ENCODE measurements at places on chromosomes 6 and 20.

DNA sequence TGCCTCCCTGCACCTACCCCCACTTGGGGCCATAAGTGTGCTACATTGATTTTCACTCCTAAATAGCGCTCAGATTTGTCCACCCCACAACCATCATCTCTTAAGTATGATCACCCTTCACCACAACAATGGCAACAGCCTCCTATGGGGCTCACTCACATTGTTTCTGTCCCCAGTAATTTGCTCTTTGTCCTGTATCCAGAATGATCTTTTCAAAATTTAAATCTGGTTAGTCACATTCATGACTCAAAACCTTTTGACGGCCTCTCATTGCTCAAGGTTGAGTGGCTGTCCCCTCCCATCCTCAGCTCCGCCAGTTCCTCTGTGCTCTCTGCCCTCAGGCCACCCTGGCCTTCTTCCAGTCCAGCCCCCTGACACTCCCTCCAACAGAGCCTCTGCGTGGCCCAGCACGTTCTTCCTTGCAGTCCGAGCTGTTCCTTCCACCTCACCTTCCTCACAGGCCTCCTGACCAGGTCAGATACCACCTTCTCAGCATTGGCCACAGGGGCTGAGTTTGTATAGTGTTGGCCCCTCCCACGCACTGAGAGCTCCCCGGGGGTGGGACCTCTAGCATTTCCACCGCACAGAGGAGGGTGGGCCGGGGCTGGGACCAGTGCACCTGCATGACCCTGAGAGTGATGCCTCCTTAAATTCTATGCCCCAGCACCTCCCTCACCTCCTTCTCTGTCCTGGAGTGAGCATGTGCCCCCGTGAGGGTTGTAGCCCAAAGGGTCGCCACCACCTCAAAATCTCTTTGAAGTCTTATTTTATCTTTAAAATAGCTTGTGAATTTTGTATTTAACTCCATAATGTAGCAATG lies 2.4 kb upstream of the PPP1R3G start:
- peak; percentile 81 for DNase-seq

- DNase-seq, result peak; percentile 13
These were observed 105.6 kb upstream of the CLDN20 start for GRCh38 chr6:155158030-155158843.

GRCh38 chr20:45173522-45173921 lies 1.2 kb upstream of the PI3 start:
- no peak for DNase-seq

- DNase-seq, result no peak
These were observed 2.9 kb downstream of the CPNE5 start for GRCh38 chr6:36836111-36837021.

- DNase-seq, result no peak
These were observed 881.9 kb downstream of the QKI start for GRCh38 chr6:164296411-164296810.

DNA sequence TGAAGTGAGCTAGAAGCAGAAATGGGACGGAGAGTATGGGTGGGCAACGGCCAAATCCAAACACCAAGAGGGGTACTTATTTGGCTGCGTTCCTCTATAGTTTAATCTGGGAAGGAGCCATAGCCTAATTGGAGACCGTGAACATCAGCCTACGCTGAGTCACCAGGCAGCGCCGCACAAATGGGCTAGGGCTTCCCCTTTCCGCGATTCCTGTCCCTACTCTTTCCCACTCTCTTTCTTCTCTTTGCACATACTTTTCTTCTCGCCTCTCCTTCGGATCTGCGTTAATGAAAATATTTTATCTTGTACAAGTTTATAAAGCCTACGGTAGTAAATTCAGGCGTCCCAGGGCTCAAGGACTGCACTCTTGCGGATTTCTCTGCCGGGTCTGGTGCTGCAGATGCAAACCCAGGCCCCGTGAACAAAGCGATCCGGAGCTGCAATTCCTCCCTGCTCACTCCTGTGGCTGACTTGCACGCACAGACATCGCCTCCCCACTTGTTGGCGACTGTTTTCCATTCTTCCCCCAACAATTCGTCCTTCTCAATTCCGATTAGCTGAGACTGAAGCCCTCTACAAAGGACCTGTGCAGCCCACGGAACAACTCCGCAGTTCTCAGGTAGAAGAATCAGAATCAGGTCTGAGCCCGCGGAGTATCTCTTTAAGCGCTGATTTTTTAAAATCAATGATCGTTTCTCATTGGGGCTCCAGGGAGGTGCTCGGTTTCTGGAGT lies 4.2 kb upstream of the TBX18 start:
- no peak for DNase-seq

GRCh38 chr6:156976216-156977127 lies 199.3 kb downstream of the ARID1B start:
- DNase-seq, result no peak

DNA sequence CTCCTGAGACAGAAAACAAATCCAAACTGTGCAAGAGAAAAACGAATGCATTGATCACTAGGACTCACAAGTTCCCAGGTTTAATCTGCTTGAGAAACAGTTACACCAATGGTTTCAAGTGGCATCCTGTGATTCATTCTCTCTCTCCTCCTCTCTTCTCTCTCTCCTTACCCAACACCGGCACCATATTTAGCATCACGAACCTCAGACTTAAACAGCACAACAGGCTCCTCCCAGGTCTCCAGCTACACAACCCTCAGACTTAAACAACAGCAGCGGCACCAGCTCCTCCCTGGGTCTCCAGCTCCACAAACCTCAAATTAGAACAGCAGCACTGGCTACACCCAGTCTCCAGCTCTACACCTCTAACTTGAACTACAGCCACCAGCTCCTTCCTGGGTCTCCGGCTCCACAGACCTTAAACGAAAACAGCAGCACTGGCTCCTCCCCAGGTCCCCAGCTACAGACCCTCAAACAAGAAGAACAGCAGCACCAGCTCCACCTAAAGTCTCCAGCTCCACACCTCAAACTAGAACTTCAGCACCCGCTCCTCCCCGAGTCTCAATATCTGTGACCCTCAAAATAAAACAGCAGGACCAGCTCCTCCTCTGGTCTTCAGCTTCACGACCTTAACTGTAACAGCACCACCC lies 355.9 kb downstream of the PREX1 start:
- DNase-seq, result no peak

GRCh38 chr6:40585651-40586269 lies 1.4 kb downstream of the LRFN2 start:
- no peak for DNase-seq

DNA sequence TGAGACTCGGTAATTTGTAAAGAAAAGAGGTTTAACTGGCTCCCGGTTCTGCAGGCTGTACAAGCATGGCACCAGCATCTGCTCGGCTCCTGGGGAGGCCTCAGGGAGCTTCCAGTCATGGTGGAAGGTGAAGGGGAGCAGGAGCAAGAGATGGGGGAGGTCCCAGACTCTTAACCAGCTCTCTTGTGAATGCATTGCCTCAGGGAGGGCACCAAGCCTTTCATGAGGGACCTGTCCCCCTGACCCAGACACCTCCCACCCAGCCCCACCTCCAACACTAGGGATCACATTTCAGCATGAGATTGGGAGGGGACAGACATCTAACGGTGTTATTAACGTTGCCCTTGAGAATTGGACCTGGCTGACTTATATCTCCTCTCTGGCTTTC lies 68.6 kb downstream of the PTPN1 start:
- DNase-seq, result no peak

- peak; percentile 89 for DNase-seq
These were observed 119.1 kb upstream of the MAP7 start for GRCh38 chr6:136669299-136669699.

DNA sequence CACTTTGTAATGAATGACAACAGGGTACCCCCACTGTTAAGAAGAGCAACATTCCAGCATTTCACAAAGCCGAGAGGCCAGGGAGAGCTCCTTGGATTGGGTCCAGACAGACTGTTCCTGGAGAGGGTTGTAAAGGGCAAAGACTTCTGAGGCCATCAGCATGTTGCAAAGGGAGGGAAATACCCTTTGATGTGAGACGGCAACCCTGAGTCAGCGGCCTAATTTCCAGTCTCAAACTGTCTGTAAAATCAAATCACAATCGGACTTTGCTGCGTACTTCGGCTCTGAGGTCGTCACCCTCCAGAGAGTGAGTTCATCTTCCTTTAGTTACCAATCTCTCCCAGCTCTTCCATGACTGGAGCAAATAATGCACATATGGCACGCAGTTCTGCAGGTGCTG lies 101.0 kb upstream of the DTNBP1 start:
- DNase-seq, result peak; percentile 22

GRCh38 chr20:3248993-3249347 lies 10.0 kb upstream of the SLC4A11 start:
- no peak for DNase-seq

- no peak for DNase-seq
These were observed 123.0 kb downstream of the AIG1 start for GRCh38 chr6:143183666-143184065.

DNA sequence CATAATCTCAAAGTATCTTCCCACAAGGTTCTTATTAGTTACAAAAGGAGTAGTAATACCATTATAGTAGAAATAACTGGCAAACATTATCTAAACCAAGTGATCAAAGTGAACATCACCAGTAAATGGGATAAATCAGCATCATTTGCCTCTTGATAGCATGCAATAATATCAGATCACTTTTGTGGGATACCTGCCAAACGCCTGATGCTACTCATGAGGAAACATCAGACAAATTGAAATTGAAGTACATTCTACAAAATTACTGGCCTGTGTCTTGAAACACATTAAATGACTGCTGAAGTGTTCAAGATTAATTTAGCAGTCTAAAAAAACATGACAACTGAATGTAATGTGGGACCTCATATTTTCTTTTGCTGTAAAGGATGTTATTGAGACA lies 208.1 kb downstream of the TINAG start:
- no peak for DNase-seq

DNA sequence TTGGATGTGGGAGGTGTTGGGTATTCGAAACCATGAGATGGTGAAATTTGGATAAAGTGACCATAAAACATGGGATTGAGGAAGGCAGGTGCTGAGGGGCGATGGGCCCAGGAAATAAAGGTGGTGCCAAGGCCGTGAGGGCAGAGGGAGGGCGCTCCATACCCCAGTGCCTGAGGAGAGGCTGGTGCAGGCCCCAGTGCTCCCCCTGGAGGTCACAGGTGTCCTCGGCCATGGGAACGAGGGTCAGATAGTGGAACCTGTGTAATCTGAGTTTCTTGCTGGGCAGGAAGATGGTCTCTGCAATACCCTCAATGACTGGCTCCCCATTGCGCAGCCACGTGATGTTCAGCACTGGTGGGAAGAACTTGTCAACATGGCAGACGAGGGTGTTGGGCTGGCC lies 16.2 kb downstream of the HLA-DPB1 start:
- no peak for DNase-seq

DNA sequence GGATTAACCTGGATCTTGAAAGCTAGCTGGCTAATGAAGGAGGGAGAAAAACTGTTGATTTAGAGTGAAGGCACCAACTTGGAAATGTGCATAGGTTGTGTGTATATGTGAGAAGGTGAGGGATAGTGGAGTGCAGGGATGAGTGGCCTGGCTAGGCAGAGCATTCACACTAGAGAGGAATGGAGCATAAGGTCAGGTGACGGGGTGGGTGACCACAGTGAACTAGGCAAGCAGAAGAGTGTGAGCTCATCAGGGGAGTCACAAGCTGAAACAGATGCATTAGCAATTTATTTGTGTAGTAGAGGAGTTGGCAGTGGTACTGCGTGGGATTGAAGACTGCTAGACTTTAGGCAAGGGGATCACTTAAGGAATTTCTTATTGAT lies 10.5 kb downstream of the ANKRD66 start:
- DNase-seq, result no peak

- no peak for DNase-seq
These were observed 23.1 kb downstream of the CPNE5 start for GRCh38 chr6:36815962-36816735.

- peak; percentile 59 for DNase-seq
These were observed 189.4 kb upstream of the RREB1 start for GRCh38 chr6:6918216-6918983.

GRCh38 chr6:75546381-75546780 lies 52.8 kb upstream of the FILIP1 start:
- peak; percentile 35 for DNase-seq

GRCh38 chr6:45421709-45422502 lies 44.2 kb upstream of the SUPT3H start:
- peak; percentile 67 for DNase-seq

DNA sequence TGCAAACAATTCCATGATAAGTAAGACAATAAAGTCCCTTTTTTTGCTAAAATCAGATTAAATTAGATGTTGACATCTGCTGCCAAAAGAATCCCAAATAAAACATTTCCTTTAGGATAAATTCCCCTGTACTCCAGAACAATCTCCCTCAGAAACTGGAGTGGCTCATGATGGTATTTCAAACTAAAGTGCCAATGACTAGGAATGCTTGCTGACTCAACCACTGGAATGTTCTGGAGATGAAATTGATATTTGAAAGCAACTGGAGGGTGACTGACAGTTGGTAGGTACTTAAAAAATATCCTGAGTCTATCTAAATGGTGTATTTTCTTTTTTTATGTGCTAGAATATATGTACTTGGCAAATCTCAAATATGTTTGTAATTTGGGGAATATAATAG lies 350.1 kb upstream of the TSHZ2 start:
- no peak for DNase-seq

DNA sequence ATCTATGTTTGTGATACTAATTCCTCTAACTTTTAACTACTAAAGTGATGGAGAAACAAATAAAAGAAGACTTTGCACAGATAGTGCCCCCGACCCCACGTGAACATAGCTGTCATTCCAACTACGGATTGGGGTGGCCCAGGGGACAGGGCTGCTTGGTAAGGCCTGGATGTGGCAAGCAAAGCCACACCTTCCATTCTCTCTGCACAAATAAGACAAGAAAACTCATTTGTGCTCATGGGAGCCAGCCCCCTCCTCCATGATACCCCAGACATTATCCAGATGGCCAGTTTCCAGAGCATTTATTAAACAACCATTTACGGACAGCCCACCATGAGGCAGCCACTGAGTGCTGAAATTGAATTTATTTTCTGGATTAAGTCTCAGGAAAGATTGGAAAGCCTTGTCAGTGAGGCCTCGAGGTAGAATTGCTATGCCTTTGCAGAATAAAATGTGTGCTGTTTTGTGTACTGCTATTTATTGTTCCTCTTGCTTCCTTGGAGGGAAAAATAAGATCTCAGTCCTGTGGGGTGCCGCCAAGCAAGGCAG lies 151.2 kb downstream of the UNC5CL start:
- no peak for DNase-seq

DNA sequence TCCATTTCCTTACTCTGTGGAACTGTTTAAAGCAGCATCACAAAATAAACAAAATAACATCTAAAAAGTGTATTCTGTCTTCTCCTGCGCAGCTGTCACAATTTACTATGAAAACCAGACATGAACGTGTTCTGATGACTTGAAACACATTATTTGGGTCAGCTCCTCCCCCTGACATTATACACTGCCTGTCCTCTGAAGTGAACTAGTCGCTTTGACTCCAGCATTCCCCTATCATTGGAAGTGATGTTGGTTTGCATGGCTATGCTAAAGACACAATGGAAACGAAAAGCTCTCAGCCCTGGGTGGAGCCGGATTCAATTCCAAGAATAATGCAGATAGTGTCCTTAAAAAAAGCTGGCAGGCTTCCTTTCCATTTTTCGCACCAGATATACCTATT lies 125.9 kb downstream of the FYN start:
- no peak for DNase-seq

DNA sequence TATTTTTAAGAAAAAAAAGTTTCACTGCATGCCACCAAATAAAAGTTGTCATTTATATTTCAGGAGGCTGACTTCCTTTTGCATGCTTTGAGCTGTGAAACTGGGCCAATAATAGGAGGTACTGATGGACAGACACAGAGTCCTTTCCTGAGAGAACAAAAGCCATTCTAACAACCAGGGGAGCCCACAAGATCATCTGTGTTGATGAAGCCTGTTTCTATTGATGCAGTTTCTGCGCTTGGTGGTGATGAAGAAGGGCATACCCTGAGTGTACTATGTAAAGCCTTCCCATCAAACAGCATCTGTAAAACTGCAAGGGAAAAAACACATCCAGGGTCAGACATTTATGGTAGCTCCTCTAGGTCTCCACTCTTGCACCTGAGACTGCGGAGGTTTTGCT lies 34.8 kb downstream of the ABHD12 start:
- DNase-seq, result no peak
